ENCODE measurements at places on chromosomes 1 and 21. TPM values are rescaled to one million over a fixed set of nuclear protein-coding genes. Genes with fewer than 3 reads are reported as not detected.

- no peak for DNase-seq
Measured at GRCh38 chr1:213538251-213538650, 449.5 kb upstream of the PROX1 start.

GRCh38 chr1:19619697-19620384 lies 24.3 kb upstream of the NBL1 start:
- DNase-seq = no peak

DNA sequence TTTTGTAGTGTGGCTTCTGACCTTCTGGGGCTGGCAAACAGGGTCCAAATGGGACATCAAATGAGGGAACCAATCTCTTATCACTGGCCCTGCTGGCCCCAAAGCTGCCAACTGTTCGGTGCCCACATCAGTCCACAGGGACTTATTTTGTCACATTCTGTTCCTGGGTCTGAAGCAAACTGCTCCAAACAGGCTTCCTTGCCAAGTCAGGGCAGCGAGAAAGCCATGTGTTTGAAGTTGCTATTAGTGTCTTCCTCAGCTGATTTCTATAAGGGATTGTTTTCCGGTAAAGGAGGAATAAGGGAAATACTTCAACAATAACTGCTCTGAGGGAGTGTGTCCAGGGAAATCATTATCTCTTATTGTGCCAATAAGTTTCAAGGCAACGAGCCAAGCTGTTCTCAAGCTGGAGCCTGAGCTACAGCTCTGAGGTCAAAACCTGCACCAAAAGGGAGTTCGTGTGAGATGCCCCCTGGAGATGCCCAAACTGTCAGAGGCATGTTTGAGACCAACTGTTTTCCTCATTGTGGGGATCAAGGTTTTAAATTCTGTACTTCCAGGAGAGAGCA lies 381.4 kb upstream of the PROX1 start:
- no peak for DNase-seq

DNA sequence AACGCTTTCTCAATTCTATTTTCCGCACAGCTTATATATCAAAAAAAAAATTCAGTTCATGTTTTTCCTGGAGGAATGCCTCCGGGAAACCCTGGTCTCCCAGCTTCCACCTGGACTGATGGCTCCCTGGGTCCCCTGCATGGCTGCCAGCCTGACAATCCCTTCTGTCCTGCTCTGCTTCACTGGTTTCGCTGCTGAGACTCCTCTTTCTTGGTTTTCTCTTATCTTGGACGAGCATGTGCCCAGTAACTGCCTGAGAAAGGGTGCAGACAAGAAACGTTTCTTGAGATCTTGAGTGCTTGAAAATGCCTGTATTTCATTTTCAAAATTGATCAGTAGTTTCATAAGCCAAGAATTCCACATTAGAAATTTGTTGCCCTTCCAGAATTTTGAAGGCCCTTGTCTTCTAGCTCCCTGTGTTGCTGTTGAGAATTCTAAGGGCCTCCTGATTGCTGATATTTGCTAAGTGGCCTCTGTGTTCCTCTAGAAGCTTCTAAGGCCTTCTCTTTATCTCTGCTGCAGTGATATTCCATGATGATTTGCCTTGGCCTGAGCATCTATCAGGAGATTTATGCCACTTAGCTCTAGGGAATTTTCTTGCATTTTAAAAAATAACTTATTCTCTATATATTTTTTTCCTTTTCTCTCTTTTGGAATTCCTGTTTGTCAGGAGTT lies 44.7 kb downstream of the ETS2 start:
- DNase-seq = no peak

GRCh38 chr1:11046625-11047365 lies at the start of gene MASP2:
MASP2 (minus strand) TSS chr1:11047239; CDS start chr1:11047207, 32 bp downstream.
- DNase-seq = no peak

DNA sequence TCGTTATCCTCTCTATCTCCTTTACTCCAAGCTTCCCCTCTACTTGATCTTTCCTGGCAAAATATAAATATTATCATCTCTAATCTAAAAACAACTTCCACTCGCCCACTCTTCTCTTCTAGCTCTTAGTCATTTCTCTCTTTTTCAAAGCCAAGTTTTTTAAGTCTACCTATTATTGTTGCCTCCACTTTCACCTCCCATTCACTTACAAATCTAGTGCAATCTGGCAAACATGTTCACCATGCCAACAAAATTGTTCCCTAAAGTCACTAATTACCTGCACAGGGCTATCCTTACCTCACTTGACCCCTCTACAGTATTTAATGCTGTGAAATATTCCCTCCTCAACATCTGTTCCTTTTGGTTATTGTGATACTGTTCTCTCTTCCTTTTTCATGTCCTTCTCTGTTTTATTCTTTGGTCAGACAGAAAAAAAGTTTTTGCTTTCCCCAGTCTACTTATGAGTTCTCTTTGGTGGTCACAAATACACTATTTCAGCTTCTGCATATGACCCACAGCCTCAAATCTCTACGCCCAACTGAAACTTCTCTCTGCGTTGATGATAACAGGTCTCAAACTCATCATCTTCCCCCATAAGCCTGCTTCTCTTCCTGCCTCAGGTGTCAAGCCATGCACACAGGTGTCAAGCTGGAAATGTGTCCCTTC lies 31.9 kb upstream of the RAP1A start:
- DNase-seq = no peak

DNA sequence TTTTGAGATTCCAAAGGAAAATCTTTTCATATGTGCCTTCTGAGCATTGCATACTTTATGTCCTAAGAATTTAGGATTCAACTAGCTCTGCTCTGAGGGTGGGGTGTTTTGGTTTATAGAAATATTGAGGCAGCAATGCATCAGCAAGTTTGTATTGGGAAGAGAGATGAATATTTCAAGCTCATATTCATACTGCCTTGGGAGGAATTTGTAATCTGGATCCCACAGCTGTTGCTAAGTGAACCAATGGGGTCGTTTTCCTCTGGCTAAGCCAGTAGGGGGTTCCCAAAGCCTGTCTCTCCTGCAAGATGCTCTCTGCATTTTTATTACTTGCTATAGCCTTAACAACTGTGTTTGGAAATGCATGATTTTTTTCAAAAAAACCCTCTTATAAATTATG lies 130.6 kb downstream of the SNX7 start:
- DNase-seq = peak; percentile 78

DNA sequence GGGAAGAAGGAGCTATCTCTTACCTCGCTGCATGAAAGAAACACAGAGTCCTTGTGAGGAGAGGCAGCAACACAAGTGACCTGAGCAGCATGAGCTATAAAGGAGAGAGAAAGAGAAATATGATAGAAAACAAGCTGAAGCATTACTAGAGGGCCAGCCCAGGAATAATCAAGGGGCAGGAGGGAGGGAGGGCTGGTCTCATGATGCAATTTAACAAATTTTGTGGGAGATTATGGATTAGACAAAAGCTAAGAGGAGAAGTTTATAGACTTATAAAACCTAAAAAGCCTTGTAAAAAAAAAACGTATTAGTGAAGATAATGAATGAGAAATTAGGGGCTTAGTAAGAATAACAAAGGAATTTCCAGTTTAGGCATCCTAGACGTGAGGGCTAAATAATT lies 5.0 kb downstream of the WDR77 start:
- no peak for DNase-seq

DNA sequence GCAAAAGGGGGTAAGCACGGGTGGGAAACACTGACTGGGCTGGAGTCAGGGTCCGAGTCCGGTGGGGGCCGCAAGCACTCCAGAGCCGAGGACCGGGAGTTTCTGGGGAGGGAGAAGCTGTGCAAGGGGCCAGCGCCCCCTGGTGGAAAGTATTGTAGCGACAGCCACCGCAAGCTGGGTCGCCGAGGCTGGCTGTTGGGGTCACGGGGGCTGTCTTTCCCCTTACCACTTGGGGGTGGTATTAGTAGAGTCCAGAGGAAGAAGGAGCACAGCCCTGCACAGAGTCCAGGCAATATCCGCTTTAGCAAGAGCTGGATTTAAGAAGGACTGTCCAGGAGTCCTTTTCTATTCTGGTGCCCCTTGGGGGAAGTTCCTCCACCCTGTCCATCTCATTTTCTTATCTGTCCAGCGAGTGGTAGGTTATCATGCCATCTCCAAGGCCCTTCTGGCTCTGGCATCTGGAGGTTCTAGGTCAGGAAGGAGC lies 17.9 kb upstream of the ETV3 start:
- peak; percentile 86 for DNase-seq

DNA sequence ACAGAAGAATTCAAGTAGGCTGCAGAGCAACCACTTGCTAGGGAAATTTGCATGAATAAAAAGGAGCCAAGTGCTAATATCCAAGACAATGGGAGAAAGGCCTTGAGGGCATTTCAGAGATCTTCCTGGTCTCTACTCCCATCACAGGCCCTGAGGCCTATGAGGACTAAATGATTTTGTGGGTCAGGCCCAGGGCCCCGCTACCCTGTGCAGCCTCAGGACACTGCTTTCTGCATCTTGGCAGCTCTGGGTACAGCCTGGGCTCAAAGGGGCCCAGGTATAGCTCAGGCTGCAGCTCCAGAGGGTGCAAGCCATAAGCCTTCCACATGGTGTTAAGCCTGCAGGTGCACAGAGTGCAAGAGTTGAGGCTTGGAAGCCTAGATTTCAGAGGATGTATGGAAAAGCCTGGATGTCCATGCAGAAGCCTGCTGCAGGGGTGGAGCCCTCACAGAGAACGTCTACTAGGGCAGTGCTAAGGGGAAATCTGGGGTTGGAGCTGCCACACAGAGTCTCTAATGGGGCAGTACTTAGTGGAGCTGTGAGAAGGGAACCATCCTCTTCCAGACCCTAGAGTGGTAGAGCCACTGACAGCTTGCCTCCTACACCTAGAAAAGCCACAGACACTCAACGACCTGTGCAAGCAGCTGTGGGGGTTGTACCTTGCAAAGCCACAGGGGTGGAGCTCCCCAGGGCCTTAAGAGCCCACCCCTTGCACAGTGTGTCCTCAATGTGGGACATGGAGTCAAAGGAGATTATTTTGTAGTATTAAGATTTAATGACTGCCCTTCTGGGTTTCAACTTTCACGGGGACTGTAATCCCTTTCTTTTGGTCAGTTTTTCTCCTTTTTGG lies 13.7 kb upstream of the ACTRT2 start:
- DNase-seq = peak; percentile 41

KCNE1 gene
- total RNA-seq = 0.29 TPM

SLFNL1 gene
- 0.72 TPM for total RNA-seq

FAM177B gene
- total RNA-seq = not detected

CA6 gene
- not detected for total RNA-seq

MYOCOS gene
- under 0.01 TPM for total RNA-seq
